ENCODE measurements at places on chromosomes 11 and 22.
A peak's percentile ranks its signal among the peaks of the same experiment; 100 is the strongest.

GRCh38 chr11:60809691-60810090 lies 24.6 kb downstream of the MS4A10 start:
- DNase-seq = no peak

- no peak for DNase-seq
Observed at GRCh38 chr11:60844870-60845221, 2.9 kb downstream of the CCDC86 start.

GRCh38 chr22:23128269-23129108 lies 13.3 kb downstream of the RSPH14 start:
- DNase-seq = peak; percentile 22

DNA sequence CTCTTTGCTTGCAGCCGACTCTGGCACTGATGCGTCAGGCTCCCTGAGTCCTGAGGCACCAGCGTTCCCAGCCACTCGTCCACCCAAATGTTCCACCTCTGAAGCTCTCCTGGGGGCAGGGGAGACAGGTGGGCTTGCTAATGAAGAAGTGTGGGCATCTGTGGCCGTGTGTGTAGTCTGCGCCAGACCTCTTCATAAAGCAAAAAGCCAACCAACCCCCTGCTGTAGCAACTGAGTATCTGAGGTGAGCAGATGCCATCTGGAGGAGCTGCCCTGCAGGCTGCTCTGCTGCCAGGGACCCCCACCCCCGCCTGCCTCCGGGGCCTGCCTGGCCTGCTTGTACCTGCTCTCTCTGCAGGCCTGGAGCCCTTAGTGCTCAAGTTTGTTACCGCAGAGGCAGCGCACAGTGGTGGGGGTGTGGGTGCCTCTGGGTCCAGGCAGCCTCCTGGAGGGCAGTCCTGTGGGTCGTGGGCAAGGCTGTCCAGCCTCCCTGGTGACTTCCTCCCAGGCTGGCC lies 272.5 kb downstream of the TBC1D22A start:
- DNase-seq = no peak

- no peak for DNase-seq
Observed at GRCh38 chr11:80519596-80520506, 1079.0 kb upstream of the TENM4 start.

DNA sequence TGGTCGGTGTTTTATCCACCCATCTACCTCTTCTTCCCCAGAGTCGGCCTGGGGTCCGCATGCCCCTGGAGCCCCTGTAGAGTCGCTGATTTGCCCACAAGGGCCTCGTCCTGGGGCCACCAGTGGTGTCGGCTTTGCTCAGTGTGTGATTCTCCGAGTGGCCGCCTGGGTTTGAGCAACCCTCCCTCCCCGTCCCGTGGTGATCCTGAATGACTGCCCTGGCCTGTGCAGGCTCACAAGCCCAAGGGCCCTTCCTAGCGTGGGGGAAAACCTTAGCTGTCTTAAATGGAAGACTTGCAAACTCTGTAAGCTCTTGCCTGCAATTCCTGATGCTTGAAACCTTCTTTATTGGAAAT lies 128.3 kb downstream of the OSBP2 start:
- DNase-seq = no peak

- DNase-seq = no peak
Observed at GRCh38 chr11:44592125-44592940, 26.9 kb downstream of the CD82 start.

DNA sequence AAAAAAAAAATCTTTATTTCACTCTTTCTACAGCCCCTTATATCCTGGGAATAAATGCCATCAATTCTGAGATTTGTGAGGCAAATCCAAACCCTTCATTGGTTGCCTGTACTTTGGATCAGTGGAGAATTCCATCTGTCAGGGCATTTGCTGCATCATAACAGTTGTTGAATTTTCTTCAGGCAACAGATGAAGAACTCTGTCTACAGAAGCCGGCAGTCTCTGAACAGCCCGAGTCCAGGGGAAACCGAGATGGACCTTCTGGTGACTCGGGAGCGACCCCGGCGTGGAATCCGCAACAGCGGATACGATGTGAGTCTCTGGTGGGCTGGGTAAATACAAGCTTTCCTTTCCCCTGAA lies 82.3 kb downstream of the C11orf91 start:
- no peak for DNase-seq

DNA sequence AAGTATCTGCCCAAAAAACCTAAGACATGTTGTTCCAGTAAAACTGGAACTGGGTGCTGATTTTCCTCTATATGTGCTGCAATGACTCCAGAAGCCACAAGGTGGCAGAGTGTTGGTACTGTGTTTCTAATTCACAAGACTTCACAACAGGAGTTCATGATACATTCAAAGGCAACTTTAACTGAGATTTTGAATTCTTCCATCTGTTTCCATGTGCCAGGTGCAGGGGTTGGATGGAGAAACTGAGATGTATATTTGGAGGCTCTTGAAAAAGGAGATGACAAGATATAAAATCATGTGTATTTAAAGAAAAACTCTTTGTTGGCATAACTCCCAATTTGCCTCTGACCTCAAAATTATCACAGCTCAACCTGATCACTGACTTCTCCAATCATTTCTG lies 1098.6 kb upstream of the CCDC90B start:
- peak; percentile 18 for DNase-seq

- DNase-seq = no peak
Observed at GRCh38 chr11:63491240-63491587, 247 bp upstream of the PLAAT5 start.

DNA sequence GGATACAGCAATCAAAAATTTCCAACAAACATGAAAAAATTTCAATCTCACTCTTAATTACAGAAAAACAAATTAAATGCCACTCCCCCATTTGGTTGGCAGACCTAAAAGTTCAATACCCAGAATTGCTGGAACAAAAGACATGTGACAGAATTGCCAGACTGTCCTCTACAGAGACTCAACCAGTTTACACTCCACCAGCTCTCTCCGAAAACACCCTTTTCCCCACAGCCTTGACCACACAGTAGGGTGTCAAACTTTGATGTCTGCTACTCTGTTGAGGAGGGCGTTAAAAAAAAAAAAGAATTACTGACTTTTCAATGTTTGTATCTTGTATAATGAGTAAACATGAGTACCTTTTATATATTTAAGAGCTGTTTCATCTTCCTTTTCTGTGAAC lies 44.7 kb upstream of the YPEL1 start:
- no peak for DNase-seq

- DNase-seq = no peak
Observed at GRCh38 chr11:47998733-47999359, 18.5 kb downstream of the PTPRJ start.

- no peak for DNase-seq
Observed at GRCh38 chr22:19807914-19808872, 46.5 kb downstream of the GNB1L start.

- no peak for DNase-seq
Observed at GRCh38 chr11:118290923-118291322, 13.6 kb upstream of the CD3E start.

DNA sequence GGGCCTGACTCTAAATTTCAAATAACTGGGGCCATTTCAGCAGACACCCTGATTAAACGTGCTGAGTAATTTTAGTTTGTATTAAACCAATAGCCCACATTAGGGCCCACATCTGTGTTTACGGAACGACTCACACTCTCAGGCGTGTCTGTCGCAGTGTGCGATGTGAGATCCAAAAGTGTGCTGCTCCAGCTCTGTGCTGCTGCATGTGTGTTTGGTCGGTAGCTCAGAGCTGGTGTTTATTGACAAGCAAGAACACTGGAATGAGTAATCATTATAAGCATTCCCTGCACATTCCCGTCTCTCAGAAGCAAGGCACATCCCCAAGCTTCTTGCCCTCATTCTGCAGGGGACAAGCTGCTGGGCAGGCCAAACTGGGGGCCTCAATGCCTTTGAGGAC lies 7.8 kb downstream of the OPCML start:
- DNase-seq = no peak

- DNase-seq = no peak
Observed at GRCh38 chr11:68439355-68440065, 21.0 kb upstream of the PPP6R3 start.

DNA sequence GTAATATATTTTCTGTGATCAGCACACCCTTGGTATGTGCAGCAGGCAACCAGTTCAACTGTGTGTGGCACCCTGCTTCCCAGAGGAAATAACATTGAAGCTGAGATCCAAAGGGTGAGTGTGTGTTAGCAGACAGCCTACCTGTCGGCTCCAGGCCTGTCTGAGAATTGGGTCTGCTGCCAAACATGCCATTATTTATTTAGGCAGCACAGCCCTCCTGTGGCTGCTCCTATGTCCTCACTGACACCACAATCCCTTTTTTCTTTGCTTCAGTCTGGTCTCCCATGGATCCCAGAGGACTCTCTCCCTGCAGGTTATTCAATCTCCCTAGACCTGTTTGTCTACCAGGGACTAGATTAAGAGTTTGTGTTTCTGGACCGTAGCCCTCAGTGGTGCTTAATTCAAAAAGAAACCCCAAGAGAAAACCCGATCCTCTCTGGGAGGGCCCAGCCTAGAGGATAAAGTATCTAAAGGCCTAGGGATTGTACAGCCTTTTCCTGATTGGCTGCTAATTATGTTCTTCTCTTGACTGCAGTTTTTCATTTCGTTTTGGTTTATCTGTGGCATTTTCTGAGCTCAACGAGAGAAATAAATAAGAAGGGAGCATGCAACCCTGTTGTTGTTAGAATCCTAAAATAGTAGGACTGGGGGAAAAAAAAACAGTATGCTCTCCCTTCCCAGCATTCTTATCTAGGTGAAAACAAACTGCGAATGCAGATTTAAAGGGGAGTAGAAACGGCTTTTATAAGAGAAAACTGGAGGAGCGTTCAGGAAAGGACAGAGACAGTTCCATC lies 24.1 kb downstream of the KCNE3 start:
- DNase-seq = peak; percentile 44

DNA sequence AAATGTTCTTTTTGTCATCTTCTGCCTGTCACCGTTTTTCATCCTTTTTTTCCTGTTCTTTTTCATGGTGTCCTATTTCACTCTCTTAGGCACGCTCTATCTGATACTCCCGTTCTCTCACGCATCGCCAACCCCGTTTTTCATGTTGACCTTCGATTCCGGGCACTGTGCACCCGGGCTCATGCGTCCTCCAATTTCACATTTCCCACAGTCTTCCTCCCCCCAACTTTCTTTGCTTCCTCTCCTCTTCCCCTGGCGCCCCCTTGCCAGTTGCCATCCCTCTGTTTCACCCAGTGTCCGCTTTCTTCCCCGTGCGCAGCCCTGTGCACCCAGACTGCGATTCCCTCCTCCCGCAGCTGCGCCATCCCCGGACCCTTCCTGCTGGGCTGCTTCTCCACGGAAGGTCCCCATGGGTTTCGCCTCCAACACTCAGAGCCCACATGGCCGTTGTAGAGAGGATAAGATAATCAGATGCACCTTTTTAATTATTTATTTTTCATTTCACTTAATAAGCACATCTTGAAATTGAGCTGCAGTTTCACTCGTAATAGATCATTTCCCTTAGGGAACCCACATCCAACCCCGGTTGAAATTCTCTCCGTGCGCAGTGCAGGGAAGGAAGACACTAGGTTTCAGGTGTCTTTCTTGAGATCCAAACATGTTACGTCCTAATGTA lies 791.1 kb downstream of the NTM start:
- DNase-seq = no peak

DNA sequence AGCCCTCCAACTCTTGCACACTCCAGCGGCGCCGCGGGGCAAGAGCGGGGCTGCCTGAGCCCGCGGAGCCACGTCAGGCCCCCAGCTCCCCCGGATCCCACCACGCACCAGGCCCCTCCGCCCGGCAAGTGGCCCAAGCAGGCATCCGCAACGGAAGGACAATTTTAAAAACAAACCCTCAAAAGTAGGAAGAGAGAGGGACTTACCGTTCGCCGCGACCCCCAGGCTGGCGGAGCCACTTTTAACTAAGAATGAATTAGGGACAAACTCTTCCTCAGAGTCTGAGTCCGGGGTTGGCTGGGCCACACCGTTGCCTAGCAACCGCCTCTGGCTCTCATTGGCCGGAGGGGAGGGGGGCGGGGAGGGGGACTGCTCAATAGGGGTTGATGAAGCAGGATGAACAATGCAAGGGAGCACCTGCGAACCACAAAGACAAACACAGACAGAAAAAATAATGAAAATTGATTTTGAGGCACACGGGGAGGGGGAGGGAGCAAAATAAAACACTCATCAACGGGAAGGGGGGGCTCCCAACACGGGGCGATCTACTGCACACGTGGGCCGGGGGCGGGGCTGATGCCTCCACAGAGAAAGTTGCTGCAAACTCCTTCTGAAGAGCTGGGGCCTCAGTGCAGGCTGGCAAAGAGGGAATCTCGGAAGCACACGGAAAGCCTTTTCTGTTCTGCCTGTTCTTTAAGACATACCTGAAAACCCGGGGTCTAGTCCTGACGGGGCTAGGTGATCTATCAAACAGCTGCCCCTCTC lies 387.5 kb upstream of the NARS2 start:
- no peak for DNase-seq

DNA sequence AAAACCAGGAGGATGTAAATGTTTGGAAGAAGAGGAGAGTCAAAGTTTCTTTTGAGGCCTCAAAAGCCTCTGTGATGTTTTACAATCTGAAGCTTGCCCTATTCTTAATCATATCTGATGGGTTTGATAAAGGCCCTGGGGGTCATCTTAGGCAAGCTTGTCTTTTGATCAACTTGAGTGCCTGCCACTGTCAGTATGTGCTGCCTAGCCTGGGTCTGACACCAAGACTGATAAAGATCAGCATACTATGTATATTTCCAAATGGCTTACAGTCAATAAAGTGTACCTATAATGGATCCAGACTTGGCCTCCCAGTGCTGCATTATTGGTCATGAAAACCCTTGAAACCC lies 12.7 kb downstream of the EHF start:
- DNase-seq = no peak

DNA sequence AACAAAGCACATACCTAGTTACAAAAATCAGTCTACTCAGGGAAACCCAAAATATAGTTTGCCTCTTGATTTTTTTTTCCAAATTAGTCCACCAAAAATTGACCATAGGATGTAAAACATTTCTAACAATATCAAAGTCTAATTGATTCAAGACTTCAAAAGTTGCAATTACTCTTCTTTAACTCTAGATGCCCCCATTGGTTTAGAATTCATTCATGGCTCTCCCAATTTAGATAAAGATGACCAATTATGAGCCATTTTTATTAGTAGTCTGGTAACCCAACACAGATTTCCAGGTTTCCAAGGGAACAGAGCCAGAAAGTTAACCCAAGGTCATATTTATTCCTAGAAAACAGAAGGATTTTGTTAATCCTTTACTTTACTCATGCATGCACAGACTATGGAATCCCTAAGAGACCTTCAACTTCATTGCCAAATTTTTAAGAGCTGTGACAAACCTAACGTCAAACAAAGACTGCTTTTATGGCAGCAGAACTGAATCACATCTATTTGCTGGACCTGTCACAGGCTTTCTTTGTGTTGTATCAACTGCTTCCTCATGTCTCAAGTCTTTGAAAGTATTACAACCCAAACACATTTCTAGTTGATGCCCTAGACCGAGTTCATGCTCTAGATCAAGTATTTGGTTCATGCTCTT lies 55.3 kb downstream of the C22orf42 start:
- DNase-seq = no peak

DNA sequence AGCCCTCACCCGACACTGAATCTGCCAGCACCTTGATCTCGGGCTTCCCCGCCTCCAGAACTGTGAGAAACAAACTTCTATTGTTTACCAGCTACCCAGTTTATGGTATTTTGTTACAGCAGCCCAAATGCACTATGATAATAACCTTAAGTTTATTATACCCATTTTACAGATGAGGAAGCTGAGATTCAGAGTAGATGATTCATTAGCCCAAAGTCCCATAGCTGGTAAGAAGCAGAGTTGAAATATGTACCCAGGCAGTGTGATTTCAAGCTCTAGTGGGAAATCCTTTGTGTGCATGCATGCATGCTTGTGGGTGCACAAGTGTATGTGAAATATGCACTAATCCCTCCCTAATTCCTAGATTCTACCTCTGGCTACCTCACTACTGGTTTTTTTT lies 7.9 kb downstream of the GRIK4 start:
- no peak for DNase-seq

- DNase-seq = no peak
Observed at GRCh38 chr11:13535819-13536218, 40.0 kb upstream of the PTH start.

Data from NCI-H187 (cell line).